ENCODE measurements at places on chromosomes 2 and 18.

DNA sequence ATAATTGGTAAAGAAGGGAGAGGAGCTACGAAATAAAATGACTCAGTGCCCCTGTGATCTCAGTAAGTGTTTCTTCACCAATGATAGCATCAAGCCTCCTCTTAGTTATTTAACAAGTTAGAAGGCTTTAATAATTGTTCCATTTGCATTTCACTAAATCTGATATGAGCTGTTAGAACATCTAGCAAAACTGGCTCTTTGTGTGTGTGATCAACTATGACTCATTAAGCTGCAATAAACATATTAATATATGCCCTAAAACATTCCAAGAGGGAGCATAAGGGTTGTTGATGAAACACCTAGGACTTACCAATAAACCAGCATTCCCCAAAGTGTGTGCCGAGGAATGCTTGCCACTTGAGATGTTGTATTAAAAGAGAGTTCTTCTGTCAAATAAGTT, 115.2 kb downstream of the OSBPL6 start:
- DNase-seq: no peak

DNA sequence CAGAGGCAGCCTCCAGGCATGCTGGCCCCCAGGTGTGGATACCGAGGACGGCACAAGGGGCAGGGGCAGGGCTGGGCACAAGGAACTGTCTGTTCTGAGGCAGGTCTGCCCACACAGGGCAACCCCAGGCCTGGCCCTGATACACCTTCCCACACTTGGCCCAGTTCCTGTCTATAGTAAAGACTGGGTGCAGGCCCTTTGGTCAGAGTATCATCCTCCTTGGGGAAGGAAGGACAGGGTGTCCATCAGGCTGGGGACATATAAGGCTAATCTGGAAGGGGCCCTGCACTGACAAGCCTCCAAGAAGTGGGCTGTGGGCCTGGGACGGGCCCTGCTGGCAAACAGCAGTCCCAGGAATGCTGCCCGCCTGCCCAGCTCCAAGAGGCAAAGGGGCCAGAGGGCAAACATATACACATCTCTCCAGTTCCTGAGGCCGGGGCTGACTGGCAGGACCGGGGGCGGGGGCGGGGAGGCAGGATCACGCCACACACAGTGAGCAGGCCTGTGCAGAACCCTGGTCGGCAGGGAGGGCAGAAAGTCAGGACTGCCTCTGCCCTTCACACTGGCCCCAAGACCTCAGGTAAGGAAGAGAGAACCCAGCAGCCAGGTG, 18.9 kb downstream of the SDC1 start:
- no peak for DNase-seq

GRCh38 chr18:7173216-7173615, 55.6 kb upstream of the LAMA1 start:
- DNase-seq: no peak

- DNase-seq: no peak
Observed at GRCh38 chr2:182625814-182626213, 90.2 kb upstream of the DNAJC10 start.

- DNase-seq: no peak
Observed at GRCh38 chr2:238224356-238225035, 15.3 kb downstream of the HES6 start.

DNA sequence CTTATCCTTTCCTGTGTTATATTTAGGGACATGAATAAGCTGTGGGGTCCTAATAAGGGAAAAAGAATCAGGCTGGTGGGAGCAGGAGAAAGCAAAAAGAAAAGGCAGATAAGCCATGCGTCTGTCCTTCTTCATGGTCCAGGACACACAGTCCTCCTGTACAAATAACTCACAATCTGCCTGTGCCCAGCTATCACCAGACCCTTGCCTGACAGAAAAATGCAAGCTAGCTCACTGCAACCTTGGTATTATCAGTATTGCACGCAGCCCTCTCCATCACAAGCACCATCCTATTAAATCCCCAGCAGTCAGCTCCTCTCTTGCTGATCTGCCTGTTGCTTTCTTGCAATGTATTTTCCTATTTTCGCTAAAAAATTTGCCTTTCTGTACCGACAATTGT, 78.0 kb downstream of the NEURL3 start:
- DNase-seq: no peak

GRCh38 chr2:80302314-80303005, 2.1 kb downstream of the LRRTM1 start:
- DNase-seq: no peak

GRCh38 chr18:47595831-47596501, 334.5 kb downstream of the SMAD2 start:
- peak; percentile 5 for DNase-seq

- DNase-seq: no peak
Observed at GRCh38 chr2:118250001-118250400, 161.7 kb downstream of the INSIG2 start.

- no peak for DNase-seq
Observed at GRCh38 chr2:220192994-220193753, 565.7 kb downstream of the SLC4A3 start.

DNA sequence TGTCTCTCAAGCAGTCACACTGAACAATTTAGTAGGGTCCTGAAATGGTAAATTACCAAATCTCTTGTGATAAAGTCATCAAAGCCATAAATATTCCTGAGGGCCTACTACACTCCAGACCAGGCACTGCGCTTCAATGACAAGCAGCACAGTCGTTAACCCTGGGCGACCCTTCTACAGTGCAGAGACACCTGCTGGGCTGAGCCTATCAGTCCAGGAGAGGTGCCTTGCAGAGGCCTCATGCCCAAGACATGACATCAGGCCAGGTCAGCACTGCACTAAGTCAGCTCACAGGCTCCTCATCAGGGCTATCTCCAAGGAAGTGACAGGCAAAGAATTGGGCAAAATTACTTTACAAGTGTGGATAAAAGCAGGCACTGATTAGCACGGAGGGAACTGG, 166.4 kb upstream of the EPB41L3 start:
- DNase-seq: no peak

- no peak for DNase-seq
Observed at GRCh38 chr2:231228974-231229529, 30.6 kb downstream of the ARMC9 start.

DNA sequence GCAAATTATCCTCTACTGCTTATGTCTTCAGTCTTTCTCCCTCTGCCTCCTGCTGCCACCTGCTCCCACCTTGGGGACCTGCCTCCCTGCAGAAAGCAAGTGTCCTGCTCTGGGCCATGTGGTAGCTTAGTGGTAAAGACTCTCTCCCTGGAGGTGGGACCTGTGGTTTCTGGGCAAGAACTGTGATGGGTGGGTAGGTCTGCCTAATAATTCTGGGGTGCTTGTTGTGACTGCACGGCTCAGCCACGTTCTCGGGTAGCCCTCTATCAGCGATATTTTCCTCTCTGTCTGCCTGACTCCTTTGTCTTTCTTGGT, 16.4 kb upstream of the CD28 start:
- DNase-seq: no peak

DNA sequence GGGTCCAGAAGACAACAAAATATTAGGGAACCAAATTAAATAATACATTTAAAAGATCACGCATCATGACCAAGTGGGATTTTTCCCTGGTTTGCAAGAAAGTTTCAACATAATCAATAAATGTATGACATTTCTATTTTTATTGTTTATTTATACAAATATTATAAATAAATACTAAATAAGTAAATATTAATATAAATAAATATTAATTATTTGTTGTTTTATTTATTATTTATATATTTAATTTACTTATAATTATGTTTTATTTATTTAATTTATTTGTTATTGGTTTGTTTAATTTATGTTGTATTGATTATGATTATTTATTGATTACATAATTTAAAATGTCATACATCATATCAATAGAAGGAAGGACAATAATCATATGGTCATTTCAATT, 242.5 kb upstream of the HNMT start:
- no peak for DNase-seq

Measured in HTR-8/SVneo (cell line).